A549 treated with Hydrocortisone at 1 μM for 4 hours (cell line): ENCODE measurements at places on chromosomes 7 and 10. TPM values are rescaled to one million over a fixed set of nuclear protein-coding genes. Genes with fewer than 3 reads are reported as not detected.

CYP26C1 gene
- not detected in 5 replicates for total RNA-seq

TRPV5 gene
- total RNA-seq: not detected in 5 replicates

DLX5 gene
- not detected in 5 replicates for total RNA-seq

STOX1 gene
- 0.53 to 0.82 TPM (median 0.70 TPM) in 5 replicates for total RNA-seq

SLC18A3 gene
- 0.03 TPM in 1 of 5 replicates, not detected in the others for total RNA-seq

ZNF239 gene
- total RNA-seq: 1.7 to 2.7 TPM (median 2.4 TPM) in 5 replicates

PAPOLB gene
- not detected in 5 replicates for total RNA-seq

ZNF775 gene
- total RNA-seq: 4.7 to 7.8 TPM (median 6.1 TPM) in 5 replicates

ACHE gene
- total RNA-seq: 2.4 to 3.2 TPM (median 3.0 TPM) in 5 replicates
